Testis (tissue), 5 donors: ENCODE measurements at places on chromosomes 4 and X. TPM values are rescaled to one million over a fixed set of nuclear protein-coding genes. Genes with fewer than 3 reads are reported as not detected.

The DUSP21 gene
- total RNA-seq: 9.2 TPM

The SCRG1 gene
- 32.0 TPM for total RNA-seq

The GLOD5 gene
- total RNA-seq: not detected

GRCh38 chr4:134027931-134028330 lies 173.7 kb downstream of the PABPC4L start:
- H3K4me1 ChIP-seq: no peaks in the 10 kb centered on the region
- H3K27ac ChIP-seq: no peak overlapping the region
- H3K27me3 ChIP-seq: no peaks in the 10 kb centered on the region
- no peaks in the 10 kb centered on the region for H3K36me3 ChIP-seq
- no peak overlapping the region for H3K4me3 ChIP-seq
- DNase-seq: no peak
